Lower lobe of right lung (tissue), 2 donors: ENCODE measurements at places on chromosomes 7 and 10. TPM values are rescaled to one million over a fixed set of nuclear protein-coding genes. Genes with fewer than 3 reads are reported as not detected.

Gene AKR1C4
- total RNA-seq: not detected

Gene NME8
- total RNA-seq: not detected

Gene CFAP46
- total RNA-seq: 9.0 TPM

Gene PRPS1L1
- not detected for total RNA-seq

Gene MSRB2
- 17.9 TPM for total RNA-seq

Gene BTBD16
- total RNA-seq: 0.62 TPM

Gene MPP7
- 33.9 TPM for total RNA-seq

Gene AMZ1
- total RNA-seq: 0.47 TPM

Gene PILRA
- total RNA-seq: 48.7 TPM

Gene SPDYE16
- 0.18 TPM for total RNA-seq

Gene TLL2
- total RNA-seq: not detected

Gene WDFY4
- 44.4 TPM for total RNA-seq

Gene ATRNL1
- total RNA-seq: 0.92 TPM

Gene ZNF25
- 8.8 TPM for total RNA-seq

DNA sequence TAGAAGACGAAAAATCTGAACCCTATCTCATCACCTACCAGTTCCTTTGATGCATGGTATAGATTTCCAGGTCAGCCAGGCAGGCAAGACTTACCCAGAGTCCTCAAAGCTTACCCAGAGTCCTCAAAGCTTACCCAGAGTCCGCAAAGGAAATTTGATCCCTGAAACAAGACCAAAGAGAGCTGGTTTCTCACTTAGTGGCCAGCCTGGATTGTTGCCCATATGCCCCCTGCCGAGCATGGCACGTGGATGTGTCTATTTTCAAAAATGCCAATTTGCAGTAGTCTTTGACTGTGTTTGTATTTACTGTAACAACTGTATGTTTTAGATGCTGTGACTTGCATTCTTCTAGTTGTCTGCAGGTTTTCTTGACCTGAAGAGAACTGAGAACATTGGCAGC lies 120.2 kb upstream of the STARD3NL start:
- no peaks in the 10 kb centered on the region for H3K36me3 ChIP-seq
- no peak overlapping the region for H3K4me3 ChIP-seq
- no peaks in the 10 kb centered on the region for H3K27me3 ChIP-seq
- no peak for DNase-seq
- H3K4me1 ChIP-seq: no peaks in the 10 kb centered on the region

GRCh38 chr7:101560856-101561255 lies 68.2 kb downstream of the MYL10 start:
- H3K27ac ChIP-seq: no peak overlapping the region
- H3K4me3 ChIP-seq: no peak overlapping the region
- H3K36me3 ChIP-seq: no peaks in the 10 kb centered on the region
- no peak for DNase-seq
- H3K4me1 ChIP-seq: no peaks in the 10 kb centered on the region

- no peak for DNase-seq
- no peak overlapping the region for H3K4me3 ChIP-seq
- no peak overlapping the region for H3K27ac ChIP-seq
These were observed 152.7 kb upstream of the SHH start for GRCh38 chr7:155965010-155965409.

GRCh38 chr7:94888551-94888950 lies 18.8 kb upstream of the PPP1R9A start:
- H3K4me3 ChIP-seq: no peak overlapping the region
- H3K4me1 ChIP-seq: no peaks in the 10 kb centered on the region
- no peak for DNase-seq
- H3K27ac ChIP-seq: no peak overlapping the region
- H3K36me3 ChIP-seq: no peaks in the 10 kb centered on the region
- H3K27me3 ChIP-seq: no peaks in the 10 kb centered on the region

- no peak overlapping the region for H3K27ac ChIP-seq
- DNase-seq: no peak
These were observed 130.9 kb downstream of the NXPH1 start for GRCh38 chr7:8564281-8564680.

GRCh38 chr10:89134963-89135362 lies 72.2 kb downstream of the CH25H start:
- H3K36me3 ChIP-seq: no peaks in the 10 kb centered on the region
- H3K27me3 ChIP-seq: no peaks in the 10 kb centered on the region
- no peaks in the 10 kb centered on the region for H3K4me1 ChIP-seq
- no peak overlapping the region for H3K27ac ChIP-seq

DNA sequence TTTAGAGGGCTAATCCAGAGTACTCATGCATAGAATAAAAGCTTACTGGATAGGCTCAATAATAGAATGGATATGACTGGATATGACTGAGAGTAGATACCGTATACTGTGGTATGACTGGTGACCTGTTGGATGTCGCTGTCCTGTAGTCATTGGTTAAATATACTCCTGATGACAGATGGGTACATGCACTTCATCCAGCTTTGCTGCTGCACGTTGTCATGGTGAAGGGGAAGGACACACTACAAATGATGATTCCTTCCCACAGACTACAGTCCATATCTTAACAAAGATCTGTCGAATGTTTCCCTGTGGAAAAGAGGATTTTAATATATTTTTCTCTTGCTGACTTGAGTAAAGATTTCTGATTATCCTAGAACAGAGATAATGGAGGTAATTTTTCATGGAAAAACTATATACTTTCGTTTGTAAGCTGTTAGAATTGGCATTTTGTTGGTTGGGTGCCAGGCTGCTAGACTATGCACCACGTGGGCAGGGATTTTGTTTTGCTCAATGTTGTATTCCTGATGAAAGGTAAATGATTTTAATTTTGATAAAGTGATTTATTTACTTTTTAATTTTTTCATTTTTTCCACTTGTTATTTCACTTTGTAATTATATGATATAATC lies 97.3 kb downstream of the PPP1R9A start:
- H3K4me3 ChIP-seq: no peak overlapping the region
- no peak overlapping the region for H3K27ac ChIP-seq
- no peaks in the 10 kb centered on the region for H3K4me1 ChIP-seq
- no peak for DNase-seq
- no peaks in the 10 kb centered on the region for H3K27me3 ChIP-seq
- no peaks in the 10 kb centered on the region for H3K36me3 ChIP-seq

DNA sequence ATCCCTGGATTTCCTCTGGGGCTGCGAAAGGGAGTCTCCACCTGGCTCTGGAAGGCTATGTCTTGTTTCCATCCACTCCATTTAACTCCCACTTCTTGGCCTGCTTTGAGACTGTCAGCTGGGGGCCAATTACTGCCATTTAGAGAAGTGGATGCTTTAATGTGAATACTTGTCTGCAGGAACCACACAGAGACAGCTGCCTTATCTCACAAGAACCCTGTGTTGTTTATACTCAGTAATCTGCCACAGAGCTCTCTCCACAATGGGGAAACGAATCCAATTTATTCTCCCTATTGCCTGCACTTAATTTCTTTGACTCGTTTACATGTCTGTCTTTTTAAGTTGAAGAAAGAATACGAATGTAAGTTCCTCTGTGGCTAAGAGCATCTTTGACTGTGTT lies 787.0 kb upstream of the C7orf33 start:
- H3K4me1 ChIP-seq: no peaks in the 10 kb centered on the region
- no peak overlapping the region for H3K4me3 ChIP-seq
- H3K36me3 ChIP-seq: no peaks in the 10 kb centered on the region
- no peaks in the 10 kb centered on the region for H3K27me3 ChIP-seq
- no peak for DNase-seq
- H3K27ac ChIP-seq: no peak overlapping the region

DNA sequence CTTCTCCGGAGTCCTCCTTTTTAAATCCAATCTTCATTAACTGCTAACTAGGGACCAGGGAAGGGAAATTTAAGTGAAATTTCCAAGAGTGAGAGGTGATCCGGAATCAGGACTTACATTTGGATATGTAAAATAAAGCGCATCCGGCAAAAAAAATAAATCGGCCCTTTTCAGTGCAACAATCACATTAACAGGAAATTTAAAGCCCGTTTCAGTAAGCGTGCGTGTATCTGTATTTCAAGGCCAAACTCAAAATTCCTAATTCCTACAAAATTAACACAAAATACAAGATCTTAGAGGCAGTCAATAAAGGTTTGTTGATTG lies 771 bp downstream of the DNAJC9 start:
- H3K36me3 ChIP-seq: peaks cover 62% of the 10 kb centered on the region
- peak overlapping the region; percentile 87 for H3K27ac ChIP-seq
- H3K27me3 ChIP-seq: no peaks in the 10 kb centered on the region
- peak overlapping the region; percentile 92 for H3K4me3 ChIP-seq
- H3K4me1 ChIP-seq: peaks cover 37% of the 10 kb centered on the region

DNA sequence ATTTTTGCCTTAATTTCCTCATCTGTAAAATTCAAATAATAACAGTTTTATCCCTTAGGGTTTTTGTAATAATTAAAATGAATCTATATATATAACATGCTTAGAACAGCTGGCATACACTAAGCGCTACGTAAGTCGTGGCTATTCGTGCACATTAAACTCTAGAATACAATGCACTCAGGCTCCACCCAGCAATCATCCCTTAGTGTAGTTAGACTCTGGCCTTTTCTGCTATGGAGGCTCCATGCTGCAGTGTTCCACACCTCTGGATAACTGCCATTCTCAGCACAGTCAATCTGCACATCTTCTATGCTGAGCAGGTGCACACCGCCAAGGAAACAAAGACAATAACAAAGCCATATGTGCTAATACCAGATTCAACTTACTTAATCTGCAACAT lies 92.9 kb downstream of the IPMK start:
- no peak for DNase-seq
- no peak overlapping the region for H3K4me3 ChIP-seq
- H3K4me1 ChIP-seq: no peaks in the 10 kb centered on the region
- no peaks in the 10 kb centered on the region for H3K27me3 ChIP-seq
- no peaks in the 10 kb centered on the region for H3K36me3 ChIP-seq
- no peak overlapping the region for H3K27ac ChIP-seq

GRCh38 chr10:24209946-24210491 lies 1.1 kb downstream of the KIAA1217 start:
- H3K27me3 ChIP-seq: no peaks in the 10 kb centered on the region
- peak overlapping the region; percentile 87 for H3K27ac ChIP-seq
- H3K4me1 ChIP-seq: peaks cover 32% of the 10 kb centered on the region
- no peak for DNase-seq

GRCh38 chr7:105691082-105691679 lies 109.9 kb upstream of the EFCAB10 start:
- H3K36me3 ChIP-seq: no peaks in the 10 kb centered on the region
- no peaks in the 10 kb centered on the region for H3K4me1 ChIP-seq
- H3K27me3 ChIP-seq: no peaks in the 10 kb centered on the region
- DNase-seq: no peak

GRCh38 chr7:64665980-64666662 lies at the start of gene ZNF107:
Gene ZNF107, plus strand, starts transcription at chr7:64666133. Its CDS starts 150 bp downstream, at chr7:64666283.
- no peaks in the 10 kb centered on the region for H3K27me3 ChIP-seq
- H3K4me1 ChIP-seq: peaks cover 12% of the 10 kb centered on the region
- peak within 1 kb of the TSS; percentile 70 for H3K4me3 ChIP-seq
- peak within 1 kb of the TSS; percentile 69 for H3K27ac ChIP-seq
- H3K36me3 ChIP-seq: peaks cover 9% of the 10 kb centered on the region

GRCh38 chr10:59234194-59234593 lies 57.8 kb downstream of the PHYHIPL start:
- H3K27me3 ChIP-seq: no peaks in the 10 kb centered on the region
- DNase-seq: no peak
- no peaks in the 10 kb centered on the region for H3K4me1 ChIP-seq
- H3K27ac ChIP-seq: no peak overlapping the region
- no peaks in the 10 kb centered on the region for H3K36me3 ChIP-seq
- no peak overlapping the region for H3K4me3 ChIP-seq

GRCh38 chr7:145331076-145331475 lies 495.2 kb upstream of the TPK1 start:
- H3K27ac ChIP-seq: no peak overlapping the region
- H3K4me3 ChIP-seq: no peak overlapping the region
- no peaks in the 10 kb centered on the region for H3K27me3 ChIP-seq
- H3K36me3 ChIP-seq: no peaks in the 10 kb centered on the region
- DNase-seq: no peak
- no peaks in the 10 kb centered on the region for H3K4me1 ChIP-seq

DNA sequence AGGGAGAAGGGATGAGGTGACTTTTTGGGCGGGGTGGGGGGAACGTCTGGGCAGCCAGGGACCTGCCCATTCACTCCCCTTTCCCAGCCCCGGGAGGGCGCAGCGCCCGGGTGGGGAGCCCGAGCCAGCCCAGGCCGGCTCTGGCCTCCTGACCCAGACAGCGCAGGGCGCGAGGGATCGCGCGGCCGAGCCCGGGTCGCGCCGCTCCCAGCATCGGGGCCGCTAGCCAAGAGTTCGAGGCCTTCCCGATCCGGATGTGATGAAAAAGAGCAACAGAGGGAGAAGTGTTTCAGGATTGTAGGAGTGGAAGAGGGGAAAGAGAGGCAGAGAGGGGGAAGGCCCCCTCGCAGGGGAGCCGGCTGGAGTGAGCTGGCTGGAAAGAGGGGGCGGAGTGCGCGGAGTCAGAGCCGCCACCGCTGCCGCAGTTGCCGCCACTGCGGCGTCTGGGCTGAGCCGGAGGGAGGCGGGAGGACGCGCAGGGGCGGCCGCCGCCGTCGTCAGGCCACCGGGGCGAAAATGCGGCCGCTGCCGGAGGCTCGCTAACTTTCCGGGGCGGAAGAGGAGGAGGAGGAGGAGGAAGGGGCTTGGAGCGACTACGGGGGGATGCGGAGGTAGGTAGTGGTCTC lies at the start of gene MDFIC:
TSS of gene MDFIC (plus strand) at position 69 of the 626 bp plus-strand sequence. CDS start 940 bp downstream, outside the sequence.
- peak within 1 kb of the TSS; percentile 89 for H3K27ac ChIP-seq
- H3K27me3 ChIP-seq: no peaks in the 10 kb centered on the region
- H3K4me3 ChIP-seq: peak within 1 kb of the TSS; percentile 86

GRCh38 chr10:70480239-70480861 lies 1.8 kb downstream of the PALD1 start:
- no peak for DNase-seq
- H3K27me3 ChIP-seq: peaks cover 5% of the 10 kb centered on the region
- peak overlapping the region; percentile 81 for H3K27ac ChIP-seq
- H3K4me1 ChIP-seq: peaks cover 64% of the 10 kb centered on the region
- peaks cover 1% of the 10 kb centered on the region for H3K36me3 ChIP-seq

DNA sequence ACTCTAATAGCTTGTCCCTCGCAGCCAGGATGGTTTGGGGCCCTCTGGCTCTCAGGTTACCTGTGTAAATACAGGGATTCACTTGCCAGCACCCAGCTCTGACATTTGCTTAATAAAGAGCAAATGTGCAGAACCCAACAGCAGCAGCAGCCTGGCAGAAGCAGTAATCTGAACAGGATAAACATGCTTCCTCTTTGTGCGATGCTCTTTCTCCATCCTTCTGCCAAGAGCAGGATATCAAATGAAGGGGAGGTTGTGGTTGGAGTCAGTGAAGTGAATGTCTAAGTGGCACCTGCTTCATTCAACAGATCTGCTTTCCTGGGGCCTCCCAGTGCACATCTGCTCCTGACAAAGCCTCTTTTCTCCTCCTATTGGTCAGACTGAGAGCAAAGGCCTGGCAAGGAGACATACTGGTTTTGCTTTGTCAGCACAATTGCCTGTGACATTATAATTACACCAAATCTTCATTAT lies 130.3 kb downstream of the NRF1 start:
- H3K27ac ChIP-seq: no peak overlapping the region
- H3K4me1 ChIP-seq: no peaks in the 10 kb centered on the region
- H3K27me3 ChIP-seq: no peaks in the 10 kb centered on the region

- H3K27ac ChIP-seq: peak overlapping the region; percentile 66
- no peaks in the 10 kb centered on the region for H3K36me3 ChIP-seq
- H3K27me3 ChIP-seq: no peaks in the 10 kb centered on the region
- peaks cover 7% of the 10 kb centered on the region for H3K4me1 ChIP-seq
These were observed 1.3 kb downstream of the THSD7A start for GRCh38 chr7:11830582-11831155.
